ENCODE measurements at places on chromosomes 13 and 19. TPM values are rescaled to one million over a fixed set of nuclear protein-coding genes. Genes with fewer than 3 reads are reported as not detected.

Gene CCNA1
- total RNA-seq = 0.58 TPM

Gene FBXO27
- total RNA-seq = 2.7 TPM

Gene PGLYRP1
- total RNA-seq = 9.9 TPM

Gene KASH5
- not detected for total RNA-seq
